Right lobe of liver (tissue), 6 donors: ENCODE measurements at places on chromosomes 2 and 18. TPM values are rescaled to one million over a fixed set of nuclear protein-coding genes. Genes with fewer than 3 reads are reported as not detected.

SULT1C3 gene
- not detected for total RNA-seq

ARL5A gene
- total RNA-seq = 21.3 TPM

FKBP7 gene
- 4.4 TPM for total RNA-seq

- DNase-seq = no peak
These were observed 77.7 kb upstream of the CSRNP3 start for GRCh38 chr2:165391791-165392190.

GRCh38 chr2:27145682-27146081 lies 3.1 kb upstream of the TCF23 start:
- DNase-seq = no peak

- DNase-seq = no peak
These were observed 690.8 kb upstream of the CELF4 start for GRCh38 chr18:38256366-38256765.

DNA sequence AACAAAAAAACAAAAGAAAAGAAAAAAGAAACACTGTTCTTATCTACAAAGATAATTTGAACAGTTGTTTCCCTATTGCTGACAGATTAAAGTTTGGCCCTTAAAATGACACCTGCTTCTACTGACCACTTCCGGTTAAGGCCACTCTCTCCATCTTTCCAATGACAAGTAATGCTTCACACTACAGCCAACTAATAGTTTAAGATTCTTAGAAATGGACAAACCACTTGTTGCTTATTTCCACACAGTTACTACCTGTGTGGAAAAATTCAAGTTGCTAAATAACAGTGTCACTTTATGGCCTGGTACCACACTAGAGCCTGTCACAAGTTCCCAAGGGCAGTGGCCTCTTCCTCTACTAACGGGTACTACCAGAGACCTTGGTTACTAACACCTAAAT lies 2.4 kb downstream of the TMEM185B start:
- DNase-seq = no peak

DNA sequence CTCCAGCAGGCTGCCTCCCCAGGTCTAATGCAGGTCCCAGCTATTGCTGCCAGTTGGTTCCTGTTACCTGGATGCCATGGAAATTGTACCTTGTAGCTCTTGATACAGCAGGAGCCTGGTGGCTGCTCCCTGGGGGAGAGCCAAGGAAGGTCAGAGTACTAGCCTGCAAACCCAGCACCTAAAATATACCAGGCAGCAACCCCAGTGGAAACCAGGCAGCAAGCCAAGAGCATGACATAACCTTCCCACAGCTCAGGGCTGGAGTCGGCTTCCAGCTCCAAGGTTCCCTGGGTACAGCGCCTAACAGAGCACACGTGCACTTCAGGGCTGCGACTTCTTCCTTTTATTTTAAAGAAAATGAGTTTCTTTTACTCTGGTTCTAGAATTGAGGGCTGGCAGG lies 30.3 kb downstream of the TNP1 start:
- DNase-seq = peak; percentile 88

DNA sequence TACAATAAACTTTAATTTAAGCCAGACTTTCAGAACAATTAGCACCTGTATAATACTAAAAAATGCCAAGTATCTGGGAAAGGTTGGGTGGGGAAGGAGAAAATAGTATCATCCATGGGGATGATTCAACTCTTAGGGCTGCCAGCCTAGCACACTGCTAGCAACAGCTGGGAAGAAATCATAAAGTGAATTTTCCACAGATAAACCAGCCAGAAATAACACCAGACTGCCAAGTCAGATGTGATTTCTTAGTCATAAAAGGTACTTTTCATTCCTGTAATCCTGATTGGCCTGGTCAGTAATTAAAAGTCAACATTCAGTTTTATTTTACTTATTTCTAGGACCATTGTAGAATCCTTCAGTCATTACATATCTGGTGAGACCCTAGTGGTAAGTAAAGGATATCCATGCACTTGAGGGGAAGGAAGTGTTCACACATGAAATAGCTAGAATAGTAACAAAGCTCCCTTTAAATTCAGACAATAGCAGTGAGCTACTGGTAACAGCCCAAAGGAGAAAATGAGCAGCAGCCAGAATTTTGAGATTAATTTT lies 59.4 kb downstream of the LIMS1 start:
- DNase-seq = no peak

DNA sequence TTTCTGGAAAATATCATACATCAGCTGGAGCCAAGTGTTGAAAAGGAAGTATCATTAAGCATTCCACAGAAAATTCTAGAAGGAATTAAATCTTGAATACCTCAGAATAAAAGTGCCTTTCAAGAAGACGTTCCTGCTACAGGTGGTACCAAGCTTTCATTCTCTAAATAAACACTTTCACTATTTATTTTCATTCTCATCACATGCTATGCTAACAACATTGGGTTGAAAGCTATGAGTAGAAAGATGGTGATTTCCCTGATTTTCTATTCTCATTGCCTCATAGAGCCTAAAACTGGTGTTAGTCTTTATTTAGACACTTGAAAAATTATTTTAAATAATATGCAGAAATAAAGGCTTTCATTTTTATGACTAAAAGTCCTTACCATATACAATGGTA lies 324.7 kb downstream of the LRP1B start:
- DNase-seq = no peak

GRCh38 chr2:140417504-140417903 lies 1637.3 kb upstream of the NXPH2 start:
- DNase-seq = no peak

- no peak for DNase-seq
These were observed 87.2 kb upstream of the NXPH2 start for GRCh38 chr2:138867341-138867740.
